Left forelimb (tissue), 1 donor: ENCODE measurements at places on chromosomes 3 and 15.

DNA sequence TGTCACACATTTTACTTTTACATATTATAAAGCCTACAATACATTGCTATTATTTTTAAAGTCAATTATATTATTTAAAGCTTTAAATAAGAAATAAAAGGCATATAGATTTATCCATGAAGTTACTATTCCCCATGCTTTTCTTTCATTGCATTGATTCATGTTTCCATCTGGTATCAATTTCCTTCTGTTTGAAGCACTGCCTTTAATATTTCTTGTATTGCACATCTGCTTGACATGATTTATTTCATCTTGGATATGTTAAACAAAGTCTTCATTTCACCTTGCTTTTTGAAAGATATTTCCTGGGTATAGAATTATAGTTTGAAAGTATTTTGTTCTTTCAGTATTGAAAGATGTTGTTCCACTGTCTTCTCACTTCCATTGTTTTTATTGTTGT is 174.3 kb upstream of the MBNL1 start:
- no peak for DNase-seq

GRCh38 chr15:63794271-63794670 is 39.5 kb downstream of the HERC1 start:
- DNase-seq: no peak

DNA sequence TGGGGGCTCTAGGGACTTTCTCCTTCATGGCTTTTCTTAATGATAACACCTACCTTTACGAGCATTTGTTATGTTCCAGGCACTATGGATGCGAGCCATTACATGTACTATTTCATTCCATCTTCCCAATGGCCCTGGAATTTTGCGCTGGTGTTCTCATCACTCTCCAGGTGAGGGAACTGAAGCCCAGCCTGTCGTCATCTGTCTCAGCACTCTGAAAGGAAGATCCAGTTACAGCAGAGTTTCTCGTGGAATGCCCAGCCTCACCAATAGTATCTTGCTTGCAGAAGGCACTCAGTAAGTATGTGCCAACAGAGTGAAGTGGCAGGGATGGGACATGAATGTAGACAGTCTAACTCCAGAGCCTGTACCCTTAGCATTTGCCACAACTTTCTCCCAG is 56.8 kb downstream of the NOX5 start:
- no peak for DNase-seq

GRCh38 chr15:70617076-70617910 is 146.1 kb downstream of the UACA start:
- DNase-seq: no peak

DNA sequence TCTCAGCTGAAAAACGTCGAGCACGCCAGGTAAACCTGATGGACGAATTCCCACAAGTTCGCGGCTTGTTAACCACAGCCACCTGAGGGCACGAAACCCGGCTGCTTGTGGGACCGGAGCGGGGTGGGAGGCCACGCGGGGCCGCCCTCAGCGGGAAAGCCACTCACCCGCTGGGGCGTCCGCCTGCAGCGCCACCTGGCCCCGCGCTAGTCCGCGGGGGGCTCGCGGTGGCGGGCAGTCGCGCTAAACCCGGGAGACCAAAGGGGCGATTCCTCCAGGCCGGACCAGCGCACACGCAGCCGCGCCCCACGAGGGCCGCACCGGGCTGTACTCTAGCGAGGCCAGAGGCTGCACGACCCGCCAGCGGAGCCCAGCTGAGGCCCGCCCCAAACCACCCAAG is 15.7 kb upstream of the CFAP161 start:
- no peak for DNase-seq

DNA sequence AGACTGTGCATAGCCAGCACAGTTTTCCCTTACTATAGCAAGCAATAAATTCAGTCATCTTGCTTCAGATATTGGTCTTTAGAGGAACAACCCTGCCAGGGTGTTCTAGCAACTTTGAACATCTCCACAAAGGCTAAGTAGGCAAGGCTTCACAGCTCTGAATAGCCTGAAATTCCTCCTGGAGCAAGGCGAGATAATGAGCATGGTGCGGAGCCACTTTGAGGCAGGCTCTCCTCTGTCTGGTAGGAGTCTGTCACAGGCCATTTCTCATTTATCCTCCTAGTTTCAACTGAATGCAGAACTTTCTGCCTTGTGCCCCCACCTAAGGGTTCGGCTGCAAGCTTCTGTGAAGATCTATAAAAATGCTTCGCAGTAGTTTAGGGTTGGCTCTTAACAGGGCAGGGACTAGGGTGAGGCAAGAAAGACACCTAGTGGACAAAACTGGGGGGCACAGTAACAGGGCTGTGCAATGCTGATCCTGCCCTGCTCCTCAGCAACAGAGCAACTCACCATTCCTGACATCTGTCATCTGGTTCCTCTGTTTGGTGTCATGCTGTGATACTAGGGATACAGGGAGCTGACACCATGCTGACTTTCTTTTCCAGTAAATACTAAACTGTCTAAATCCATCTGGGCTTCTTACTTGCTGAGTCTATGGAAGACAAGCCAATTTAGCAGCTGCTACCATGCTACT is 16.6 kb upstream of the EHHADH start:
- no peak for DNase-seq

DNA sequence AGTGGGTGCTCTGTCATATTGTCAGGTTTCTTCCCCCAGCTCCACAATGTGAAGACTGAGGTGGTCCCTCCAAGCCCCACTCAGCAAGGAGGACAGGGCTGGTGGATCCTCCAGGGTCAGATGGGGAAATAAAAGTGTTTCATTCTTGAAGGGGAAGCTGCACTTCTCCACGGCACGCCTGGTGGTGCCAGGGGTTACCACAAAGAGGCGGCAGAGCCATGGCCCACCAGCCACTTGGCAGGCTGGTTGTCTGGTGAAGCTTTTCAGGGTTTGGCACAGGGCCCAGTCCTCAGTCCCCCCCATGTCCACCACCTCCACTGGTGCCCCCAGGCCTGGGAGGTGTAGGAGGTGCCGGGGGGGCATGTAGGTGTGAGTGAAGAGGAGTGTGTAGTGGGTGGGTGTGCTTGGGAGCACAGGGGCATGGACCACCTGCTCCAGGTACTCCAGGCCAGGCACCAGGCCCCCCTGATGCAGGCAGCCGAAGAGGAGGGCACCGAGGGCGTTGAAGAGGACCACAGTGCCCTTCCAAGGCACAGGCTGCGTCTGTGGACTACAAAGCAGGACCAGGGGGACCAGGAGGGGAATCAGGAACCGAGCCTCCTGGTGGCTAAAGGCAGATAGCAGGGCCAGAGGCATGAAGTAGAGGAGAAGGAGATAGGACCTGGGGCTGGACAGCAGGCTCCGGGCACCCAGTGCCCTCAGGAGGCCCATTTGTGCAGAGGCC is 5.0 kb upstream of the NCBP2 start:
- no peak for DNase-seq

DNA sequence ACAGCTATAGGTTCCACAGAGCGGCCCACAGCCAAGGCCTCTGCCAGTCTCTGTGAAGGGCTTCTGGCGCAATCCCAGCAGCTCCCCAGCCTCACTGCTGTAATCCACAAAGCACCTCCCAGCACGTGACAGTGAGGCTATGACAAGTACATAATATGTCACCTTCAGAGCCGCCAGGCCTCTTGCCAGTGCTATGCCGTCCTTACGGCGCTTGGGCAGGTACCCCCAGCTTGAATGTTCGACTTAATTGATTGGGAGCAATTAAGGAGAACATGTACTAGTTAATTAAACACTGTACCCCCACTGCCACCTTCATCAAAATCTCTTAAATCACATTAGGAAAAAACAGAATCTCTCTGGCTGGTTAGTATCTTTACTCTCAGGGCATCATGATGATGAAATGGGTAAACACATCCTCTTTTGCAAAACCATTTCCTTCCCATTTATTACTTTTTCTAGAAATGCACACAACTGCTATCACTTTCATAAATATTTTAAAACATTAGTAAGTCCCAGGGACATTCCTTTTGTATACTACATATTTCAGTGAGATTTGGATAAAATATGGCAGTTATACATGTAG is 169.9 kb downstream of the XXYLT1 start:
- no peak for DNase-seq

- DNase-seq: no peak
These were observed 123.6 kb upstream of the BHLHE40 start for GRCh38 chr3:4855676-4856075.

GRCh38 chr15:85956532-85957275 is 123.0 kb upstream of the AGBL1 start:
- no peak for DNase-seq

DNA sequence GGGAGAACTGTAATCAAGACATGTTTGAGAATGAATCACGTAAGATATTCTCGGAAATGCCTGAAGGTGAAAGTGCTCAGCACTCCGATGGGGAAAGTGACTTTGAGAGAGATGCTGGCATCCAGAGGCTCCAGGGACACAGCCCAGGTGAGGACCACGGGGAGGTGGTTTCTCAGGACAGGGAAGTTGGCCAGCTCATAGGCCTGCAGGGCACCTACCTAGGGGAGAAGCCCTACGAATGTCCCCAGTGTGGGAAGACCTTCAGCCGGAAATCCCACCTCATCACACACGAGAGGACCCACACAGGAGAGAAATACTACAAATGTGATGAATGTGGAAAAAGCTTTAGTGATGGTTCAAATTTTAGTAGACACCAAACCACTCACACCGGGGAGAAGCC is 19.8 kb downstream of the ZSCAN2 start:
- DNase-seq: no peak

- peak; percentile 85 for DNase-seq
These were observed 995 bp upstream of the LRRK1 start for GRCh38 chr15:100918034-100918689.
